ENCODE measurements at places on chromosomes 6 and 20. TPM values are rescaled to one million over a fixed set of nuclear protein-coding genes. Genes with fewer than 3 reads are reported as not detected.

CRISP3 gene
- total RNA-seq = not detected

NMBR gene
- not detected for total RNA-seq

SLC35F1 gene
- total RNA-seq = not detected

KIF25 gene
- total RNA-seq = not detected

ASIP gene
- not detected for total RNA-seq

GLO1 gene
- total RNA-seq = 90.7 TPM

GRCh38 chr6:4973415-4973814 lies 30.4 kb downstream of the RPP40 start:
- H3K4me1 ChIP-seq = no peaks in the 10 kb centered on the region
- no peak overlapping the region for H3K27ac ChIP-seq
- no peak for DNase-seq
- H3K36me3 ChIP-seq = no peaks in the 10 kb centered on the region
- no peak overlapping the region for H3K4me3 ChIP-seq

DNA sequence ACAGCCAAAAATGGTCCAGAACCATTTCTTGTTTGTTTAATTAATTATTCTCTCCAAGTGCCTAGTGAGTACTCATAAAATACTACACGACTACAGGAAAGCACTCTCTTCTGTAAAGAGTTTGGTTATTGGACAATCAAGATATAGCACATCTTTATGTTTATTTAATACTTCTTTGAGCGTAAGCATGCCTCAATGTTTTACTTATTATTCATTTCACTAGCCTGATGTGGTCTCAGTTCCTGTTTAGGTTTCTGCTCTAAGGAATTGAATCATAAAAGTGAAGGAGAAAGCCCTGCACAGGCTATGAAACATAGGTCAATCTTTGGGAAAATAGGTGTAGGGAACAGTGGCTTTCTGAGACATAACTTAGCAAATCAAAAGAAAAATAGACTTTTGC lies 45.9 kb upstream of the AIG1 start:
- no peaks in the 10 kb centered on the region for H3K27me3 ChIP-seq
- no peaks in the 10 kb centered on the region for H3K4me1 ChIP-seq
- DNase-seq = no peak
- H3K27ac ChIP-seq = no peak overlapping the region
- no peaks in the 10 kb centered on the region for H3K36me3 ChIP-seq

DNA sequence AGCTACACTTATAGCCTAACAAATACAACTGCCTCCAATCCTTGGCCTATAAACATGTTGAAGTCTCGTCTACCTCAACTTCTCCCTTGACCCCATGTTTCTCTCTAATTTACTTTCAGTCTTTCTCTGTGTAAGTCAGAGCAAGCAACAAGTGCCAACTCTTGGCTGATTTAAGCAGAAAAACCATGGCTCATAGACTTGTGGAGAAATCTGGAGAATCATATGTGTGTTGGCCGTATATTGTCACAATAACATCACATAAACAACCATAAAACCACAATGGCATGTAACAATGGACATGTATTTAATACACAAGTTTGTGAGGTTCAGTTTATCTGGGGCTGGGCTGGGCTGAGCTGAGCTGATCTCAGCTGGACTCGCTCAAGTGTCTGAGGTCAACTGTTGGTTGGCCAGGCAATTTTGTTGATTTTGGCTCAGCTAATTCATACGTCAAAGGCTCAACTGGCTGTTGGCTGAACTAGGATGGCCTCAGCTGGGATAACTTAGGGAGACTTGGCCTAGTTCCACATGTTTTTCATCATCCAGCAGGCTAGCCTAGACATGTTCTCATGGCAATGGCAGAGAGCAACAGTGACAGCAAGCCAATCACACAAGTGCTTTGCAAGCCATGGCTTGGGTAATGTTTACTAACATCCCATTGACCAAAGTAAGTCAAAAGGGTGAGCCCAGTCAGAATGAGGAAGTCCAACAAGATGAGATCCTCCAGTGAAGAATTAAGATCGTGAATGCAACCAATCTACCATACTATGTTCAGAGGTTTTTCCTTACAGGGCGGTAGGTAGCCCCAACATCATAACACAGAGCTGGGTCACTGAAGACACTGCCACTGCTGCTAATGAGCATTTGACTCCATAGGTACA lies 12.9 kb upstream of the TBC1D22B start:
- no peak overlapping the region for H3K27ac ChIP-seq
- peaks cover 6% of the 10 kb centered on the region for H3K27me3 ChIP-seq
- no peak for DNase-seq
- H3K4me3 ChIP-seq = no peak overlapping the region
- peaks cover 14% of the 10 kb centered on the region for H3K4me1 ChIP-seq
- H3K36me3 ChIP-seq = peaks cover 5% of the 10 kb centered on the region

- no peaks in the 10 kb centered on the region for H3K4me1 ChIP-seq
- no peak overlapping the region for H3K4me3 ChIP-seq
- DNase-seq = no peak
- H3K27ac ChIP-seq = no peak overlapping the region
Measured at GRCh38 chr6:6217855-6218758, 102.4 kb downstream of the F13A1 start.

GRCh38 chr6:152380351-152380767 lies 256.8 kb downstream of the SYNE1 start:
- H3K27me3 ChIP-seq = peaks cover 1% of the 10 kb centered on the region
- H3K27ac ChIP-seq = no peak overlapping the region
- H3K36me3 ChIP-seq = no peaks in the 10 kb centered on the region
- no peak for DNase-seq
- no peaks in the 10 kb centered on the region for H3K4me1 ChIP-seq
- no peak overlapping the region for H3K4me3 ChIP-seq

DNA sequence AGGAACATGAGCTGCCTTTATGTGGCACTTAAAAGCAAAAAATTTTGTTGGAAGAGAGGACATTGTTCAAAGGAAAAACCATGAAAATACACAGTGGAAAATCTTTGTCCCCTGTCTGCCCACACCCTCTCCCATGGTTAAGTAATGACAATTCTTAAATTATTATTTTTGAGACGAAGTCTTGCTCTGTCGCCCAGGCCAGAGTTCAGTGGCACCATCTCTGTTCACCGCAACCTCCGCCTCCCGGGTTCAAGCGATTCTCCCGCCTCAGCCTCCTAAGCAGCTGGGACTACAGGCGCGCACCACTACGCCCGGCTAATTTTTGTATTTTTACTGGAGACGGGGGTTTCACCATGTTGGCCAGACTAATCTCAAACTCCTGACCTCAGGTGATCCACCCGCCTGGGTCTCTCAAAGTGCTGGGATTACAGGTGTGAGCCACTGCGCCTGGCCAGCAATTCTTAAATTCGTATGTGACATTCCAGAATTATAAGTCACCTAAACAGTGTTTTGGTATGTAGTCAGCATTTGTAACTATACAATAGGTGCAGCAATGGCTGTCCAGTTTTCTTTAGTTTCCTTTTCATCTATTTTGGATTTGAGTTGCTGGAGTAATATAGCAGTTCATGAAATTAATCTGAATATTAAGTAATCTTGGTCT lies 636 bp upstream of the SSR1 start:
- DNase-seq = no peak
- H3K27me3 ChIP-seq = peaks cover 2% of the 10 kb centered on the region
- peaks cover 19% of the 10 kb centered on the region for H3K4me1 ChIP-seq
- H3K4me3 ChIP-seq = peak overlapping the region; percentile 92
- H3K36me3 ChIP-seq = peaks cover 19% of the 10 kb centered on the region

- no peaks in the 10 kb centered on the region for H3K27me3 ChIP-seq
- H3K4me3 ChIP-seq = no peak overlapping the region
- no peak overlapping the region for H3K27ac ChIP-seq
- no peak for DNase-seq
Measured at GRCh38 chr6:109714611-109715010, 23.5 kb downstream of the FIG4 start.

GRCh38 chr6:134123666-134124208 lies 71.3 kb upstream of the SLC2A12 start:
- no peak overlapping the region for H3K27ac ChIP-seq
- no peaks in the 10 kb centered on the region for H3K4me1 ChIP-seq
- no peak overlapping the region for H3K4me3 ChIP-seq

DNA sequence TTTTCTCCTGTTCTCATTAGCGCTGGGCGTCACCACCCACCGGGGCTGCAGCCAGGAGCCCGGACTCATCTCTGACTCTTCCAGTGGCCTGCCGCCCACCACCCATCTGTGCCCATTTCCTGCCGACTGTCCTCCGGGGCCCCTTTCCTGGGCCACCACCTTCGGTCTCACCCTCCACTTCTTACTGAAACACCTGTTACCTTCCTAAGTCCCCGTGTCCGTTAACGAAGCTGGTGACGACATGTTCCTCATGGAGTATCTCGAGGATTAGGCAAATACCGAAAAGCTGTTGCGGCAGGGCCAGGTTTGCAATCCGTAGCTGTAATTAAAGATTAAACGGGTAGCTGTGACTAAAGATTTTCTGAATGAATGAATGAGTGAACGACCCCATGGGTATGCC lies 80.2 kb downstream of the SRC start:
- no peaks in the 10 kb centered on the region for H3K4me1 ChIP-seq
- no peak for DNase-seq
- peaks cover 18% of the 10 kb centered on the region for H3K27me3 ChIP-seq

DNA sequence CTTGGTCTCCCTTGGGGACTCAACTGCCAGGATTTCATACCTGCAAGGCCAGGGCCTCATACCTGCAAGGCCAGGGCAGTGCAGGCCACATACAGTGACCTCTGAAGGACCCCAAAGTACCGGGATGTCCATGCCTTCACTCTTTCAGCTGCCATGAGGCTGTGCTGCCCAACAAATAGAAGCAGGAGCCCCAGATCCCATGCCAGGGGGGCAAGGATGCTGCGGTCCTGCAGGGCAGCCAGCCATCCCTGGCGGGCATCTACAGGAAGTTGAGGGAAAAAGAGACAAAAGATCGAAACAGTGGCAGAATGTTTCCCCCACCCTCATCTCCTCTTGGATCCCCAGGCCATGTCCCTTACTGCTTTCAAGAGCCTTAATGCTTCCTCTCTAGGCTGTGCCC lies 799 bp downstream of the NRM start:
- peaks cover 35% of the 10 kb centered on the region for H3K4me1 ChIP-seq
- H3K4me3 ChIP-seq = peak overlapping the region; percentile 98
- H3K36me3 ChIP-seq = peaks cover 17% of the 10 kb centered on the region

GRCh38 chr6:115945812-115946211 lies 114.9 kb downstream of the FRK start:
- no peak overlapping the region for H3K4me3 ChIP-seq
- no peaks in the 10 kb centered on the region for H3K27me3 ChIP-seq
- H3K4me1 ChIP-seq = no peaks in the 10 kb centered on the region
- H3K27ac ChIP-seq = no peak overlapping the region

GRCh38 chr20:44057698-44058675 lies 129.0 kb downstream of the JPH2 start:
- H3K4me1 ChIP-seq = peaks cover 18% of the 10 kb centered on the region
- no peak overlapping the region for H3K27ac ChIP-seq
- no peak for DNase-seq
- peaks cover 21% of the 10 kb centered on the region for H3K36me3 ChIP-seq
- no peak overlapping the region for H3K4me3 ChIP-seq
- peaks cover 13% of the 10 kb centered on the region for H3K27me3 ChIP-seq

DNA sequence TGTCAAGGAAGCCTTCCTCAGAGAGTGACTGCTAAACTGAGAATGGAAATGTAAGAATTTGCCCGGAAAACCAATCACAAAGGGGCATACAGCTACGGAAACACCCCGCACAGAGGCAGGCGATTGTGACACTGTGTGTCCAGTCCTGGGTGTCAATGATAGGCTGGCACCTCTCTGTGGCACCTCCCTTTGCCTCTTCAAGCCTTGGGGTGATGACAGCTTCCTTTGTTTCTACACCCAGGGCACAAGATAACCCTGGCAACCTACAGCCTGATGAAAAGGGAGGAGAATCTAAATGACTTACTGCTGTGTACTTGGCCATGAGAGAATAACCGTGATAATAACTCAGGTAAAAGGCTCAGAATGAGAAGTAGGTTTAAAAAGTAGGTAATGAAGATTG lies 93.6 kb upstream of the SSTR4 start:
- H3K27me3 ChIP-seq = peaks cover 2% of the 10 kb centered on the region
- no peak for DNase-seq
- no peaks in the 10 kb centered on the region for H3K4me1 ChIP-seq
- H3K36me3 ChIP-seq = no peaks in the 10 kb centered on the region
- no peak overlapping the region for H3K27ac ChIP-seq
- no peak overlapping the region for H3K4me3 ChIP-seq

Measured in activated naive CD8-positive, alpha-beta T cell treated with anti-CD3 and anti-CD28 coated beads, Interleukin-2, amount 10 ng/mL, durations not matched to agents 7 days and 5 days (primary cell).